ENCODE measurements at places on chromosomes 12 and 14.
A peak's percentile ranks its signal among the peaks of the same experiment; 100 is the strongest.

DNA sequence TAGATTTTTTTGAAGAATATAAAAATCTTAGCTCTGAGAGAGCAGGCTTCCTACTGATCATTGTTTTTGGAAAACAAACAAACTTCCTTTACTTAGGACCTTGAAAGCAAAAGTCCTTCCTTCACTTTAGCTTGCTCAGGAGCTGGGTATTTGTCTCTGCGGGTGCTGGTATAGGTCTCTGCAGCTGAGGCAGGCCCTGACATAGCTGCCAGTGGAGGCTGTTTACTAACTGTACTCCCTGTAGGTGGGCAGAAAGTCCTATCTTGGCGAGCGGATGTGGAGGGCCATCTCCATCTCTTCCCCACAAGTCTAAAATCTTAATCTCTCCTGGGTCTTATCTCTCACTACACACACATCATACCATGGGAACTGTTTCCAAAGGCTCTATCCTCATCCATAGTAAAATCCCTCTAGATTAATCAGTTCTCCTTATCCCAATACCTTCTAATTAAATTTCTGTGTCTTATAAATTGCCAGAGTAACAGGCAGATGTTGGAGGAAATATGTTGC is 4.1 kb upstream of the MIA2 start:
- DNase-seq, result no peak

DNA sequence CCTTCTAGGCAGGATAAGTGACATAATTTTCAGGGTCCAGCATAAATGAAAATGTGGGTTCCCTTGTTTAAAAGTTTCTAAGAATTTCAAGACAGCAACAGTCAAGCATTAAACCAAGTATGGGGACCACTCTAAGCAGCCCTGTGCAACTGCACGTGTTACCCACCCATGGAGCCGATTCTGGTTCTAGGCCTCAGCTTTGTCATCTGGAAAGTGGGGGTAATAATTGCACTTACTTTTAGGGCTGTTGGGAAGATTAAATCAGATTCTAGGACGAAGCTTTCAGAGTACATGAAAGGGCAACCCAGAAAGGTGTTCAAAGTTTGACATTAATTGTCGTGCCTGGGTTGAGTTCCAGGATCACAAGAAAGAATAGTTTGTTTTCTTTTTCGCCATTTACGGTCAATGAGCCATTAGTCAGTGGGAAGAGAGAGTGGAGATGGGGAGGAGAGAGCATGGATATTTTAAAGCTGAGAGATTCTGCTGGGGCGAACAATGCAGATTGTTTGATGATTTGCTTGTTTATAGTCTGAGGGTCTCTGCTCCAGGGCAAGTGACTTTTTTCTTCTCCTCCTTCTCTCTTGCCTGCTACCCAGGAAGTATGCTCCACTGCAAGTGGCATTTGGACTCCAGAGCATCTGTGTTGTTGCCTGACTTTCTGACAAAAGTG is 10.7 kb upstream of the PPFIBP1 start:
- no peak for DNase-seq

- peak; percentile 66 for DNase-seq
Measured at GRCh38 chr14:104145826-104146601, 7.6 kb downstream of the KIF26A start.

DNA sequence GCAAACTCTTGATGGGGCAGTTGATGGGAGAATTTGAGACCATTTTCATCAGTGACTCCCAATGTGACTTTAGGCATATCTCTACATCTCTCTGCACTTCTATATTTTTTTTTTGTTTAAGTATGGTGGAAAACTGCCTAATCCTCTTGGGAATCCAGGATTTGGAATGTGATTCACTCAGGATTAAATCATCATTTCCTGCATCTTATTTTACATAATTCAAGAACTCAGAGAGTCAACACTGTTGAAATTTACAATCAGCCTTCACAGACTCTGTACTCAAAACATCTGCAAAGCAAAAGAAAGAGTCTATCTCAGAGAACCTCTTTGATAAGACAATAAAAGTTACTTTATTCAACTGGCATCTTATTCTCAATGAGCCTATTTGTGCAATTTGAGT is 260.7 kb upstream of the NOS1 start:
- DNase-seq, result no peak

- no peak for DNase-seq
Measured at GRCh38 chr12:87383680-87384079, 645.5 kb downstream of the C12orf50 start.

GRCh38 chr12:3133405-3133783 is 56.2 kb downstream of the TSPAN9 start:
- DNase-seq, result no peak

DNA sequence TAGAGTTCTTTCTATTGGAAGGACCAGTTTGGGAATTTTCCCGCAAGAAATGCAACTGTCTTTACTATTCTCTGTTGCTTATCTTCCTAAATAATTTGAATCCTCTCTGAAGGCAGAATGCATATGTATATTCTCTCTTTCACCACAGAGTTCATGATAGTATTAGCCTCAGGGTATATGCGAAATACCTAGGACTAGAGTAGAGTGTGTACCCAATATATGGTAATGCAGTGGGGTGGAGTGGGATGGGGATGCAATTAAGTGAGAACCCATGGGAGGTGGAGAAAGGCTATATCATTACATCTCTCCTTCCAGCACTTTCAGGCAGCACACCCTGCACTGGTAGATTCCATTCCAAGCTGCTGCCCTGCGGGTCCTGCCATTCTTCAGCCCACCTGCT is 207.3 kb downstream of the ANO2 start:
- no peak for DNase-seq

DNA sequence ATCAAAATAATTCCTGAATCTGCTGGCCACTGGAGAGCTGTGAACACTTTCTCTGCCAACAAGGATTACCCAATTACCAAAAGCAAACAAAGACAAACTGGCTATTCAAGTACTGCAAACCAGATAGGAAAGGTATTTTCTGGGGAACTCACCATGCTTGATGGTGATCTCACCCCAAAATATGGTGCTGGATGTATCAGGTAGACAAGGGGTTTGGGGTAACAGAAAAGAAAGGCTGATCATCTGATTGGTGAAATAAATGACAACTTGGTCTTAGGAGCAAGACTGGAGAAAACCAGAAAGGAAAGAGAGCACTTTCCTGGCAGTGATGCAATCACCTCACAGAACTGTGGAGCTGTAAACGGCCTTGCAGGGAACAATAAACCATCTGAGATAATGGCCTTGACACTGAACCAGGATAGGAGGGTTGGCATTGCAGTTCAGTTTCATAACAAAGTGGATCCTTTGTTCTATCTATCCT is 31.0 kb upstream of the NPFF start:
- DNase-seq, result no peak

- DNase-seq, result no peak
Measured at GRCh38 chr12:105706321-105706972, 376.0 kb downstream of the C12orf75 start.

- DNase-seq, result no peak
Measured at GRCh38 chr14:89125216-89125615, 291.8 kb downstream of the FOXN3 start.

- DNase-seq, result no peak
Measured at GRCh38 chr12:122043476-122043875, 21.8 kb downstream of the BCL7A start.

GRCh38 chr12:118164798-118165486 is 29.0 kb downstream of the PEBP1 start:
- peak; percentile 82 for DNase-seq

- DNase-seq, result peak; percentile 92
Measured at GRCh38 chr12:49092086-49092815, 2.4 kb downstream of the DHH start.

DNA sequence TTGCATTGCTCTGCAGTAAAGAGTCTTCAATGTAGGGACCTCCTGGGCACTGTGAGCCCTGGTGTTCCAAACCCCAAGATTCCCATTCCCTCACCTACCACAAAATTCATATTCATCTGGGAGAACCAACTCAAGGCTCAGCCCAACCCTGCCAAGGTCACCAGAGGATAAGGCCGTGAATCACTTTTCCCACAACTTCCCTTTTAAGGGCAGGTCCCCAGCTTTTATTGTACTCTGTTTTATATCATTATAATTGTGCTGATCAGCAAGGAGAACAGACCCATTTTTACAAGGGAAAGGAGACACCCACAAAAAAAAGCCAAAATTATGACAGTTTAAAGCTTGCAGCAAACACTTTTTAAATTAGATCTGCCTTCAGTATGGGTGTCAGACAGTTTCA is 363.0 kb upstream of the FKBP4 start:
- DNase-seq, result no peak

DNA sequence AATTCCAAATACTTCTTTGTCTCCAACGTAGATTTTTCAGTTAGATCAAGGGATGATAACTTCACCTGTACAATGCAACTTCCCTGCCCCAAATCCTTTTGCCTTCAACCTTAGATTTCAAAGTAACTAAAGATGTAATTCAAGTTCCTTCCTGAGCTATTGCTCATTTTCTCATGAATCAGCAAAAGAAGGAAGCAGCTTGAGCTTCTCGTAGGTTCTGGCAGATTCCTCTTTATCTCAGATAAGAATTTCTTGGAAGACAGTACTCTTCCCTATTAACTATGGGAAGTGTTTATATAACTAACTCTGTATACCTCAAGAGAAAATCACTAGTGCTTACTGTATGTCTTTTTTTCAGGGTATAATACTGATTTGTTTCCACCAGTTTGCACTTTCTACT is 203.8 kb downstream of the RASSF9 start:
- DNase-seq, result no peak

- DNase-seq, result no peak
Measured at GRCh38 chr12:41979574-41979973, 165.1 kb downstream of the GXYLT1 start.

DNA sequence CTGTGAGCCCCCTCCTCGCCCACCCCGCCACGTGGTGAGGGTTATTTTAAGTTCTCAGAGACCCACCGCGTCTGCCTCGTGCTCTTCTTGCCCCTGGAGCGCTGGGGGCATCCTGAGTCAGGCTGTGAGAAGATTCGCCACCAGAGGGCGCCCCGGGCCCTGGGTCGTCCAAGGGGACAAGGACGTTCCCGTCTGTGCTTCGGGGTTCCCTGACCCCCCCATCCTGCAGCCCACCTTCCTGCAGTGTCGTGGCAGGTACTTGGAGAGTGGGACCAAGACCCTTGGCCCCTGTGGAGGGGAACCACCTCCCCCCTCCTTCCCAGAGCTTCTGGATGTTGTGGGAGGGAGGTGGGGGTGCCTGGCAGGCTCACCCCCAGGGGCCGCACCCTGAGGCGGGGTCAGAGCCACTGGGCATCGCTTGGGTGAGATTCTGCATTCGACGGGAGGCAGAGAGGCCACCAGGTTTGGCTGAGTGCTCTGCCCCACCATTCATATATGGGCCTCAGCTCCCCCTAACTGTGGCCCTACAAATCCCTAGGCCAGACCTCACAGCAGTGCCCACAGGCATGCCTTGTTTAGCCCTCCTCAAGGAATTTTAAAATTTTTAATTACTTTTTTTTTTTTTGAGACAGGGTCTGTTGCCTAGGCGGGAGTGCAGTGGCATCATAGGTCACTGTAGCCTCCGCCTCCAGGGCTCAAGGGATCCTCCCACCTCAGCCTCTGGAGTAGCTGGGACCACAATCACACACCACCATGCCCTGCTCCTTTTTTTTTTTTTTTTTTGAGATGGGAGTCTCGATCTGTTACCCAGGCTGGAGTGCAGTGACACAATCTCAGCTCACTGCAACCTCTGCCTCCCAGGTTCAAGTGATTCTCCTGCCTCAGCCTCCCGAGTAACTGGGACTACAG is 17.0 kb downstream of the RHOF start:
- DNase-seq, result peak; percentile 97

GRCh38 chr12:66744461-66744860 is 65.6 kb upstream of the GRIP1 start:
- no peak for DNase-seq

Data from H7 (cell line).